ENCODE measurements at places on chromosomes 16 and 17. TPM values are rescaled to one million over a fixed set of nuclear protein-coding genes. Genes with fewer than 3 reads are reported as not detected.

DNA sequence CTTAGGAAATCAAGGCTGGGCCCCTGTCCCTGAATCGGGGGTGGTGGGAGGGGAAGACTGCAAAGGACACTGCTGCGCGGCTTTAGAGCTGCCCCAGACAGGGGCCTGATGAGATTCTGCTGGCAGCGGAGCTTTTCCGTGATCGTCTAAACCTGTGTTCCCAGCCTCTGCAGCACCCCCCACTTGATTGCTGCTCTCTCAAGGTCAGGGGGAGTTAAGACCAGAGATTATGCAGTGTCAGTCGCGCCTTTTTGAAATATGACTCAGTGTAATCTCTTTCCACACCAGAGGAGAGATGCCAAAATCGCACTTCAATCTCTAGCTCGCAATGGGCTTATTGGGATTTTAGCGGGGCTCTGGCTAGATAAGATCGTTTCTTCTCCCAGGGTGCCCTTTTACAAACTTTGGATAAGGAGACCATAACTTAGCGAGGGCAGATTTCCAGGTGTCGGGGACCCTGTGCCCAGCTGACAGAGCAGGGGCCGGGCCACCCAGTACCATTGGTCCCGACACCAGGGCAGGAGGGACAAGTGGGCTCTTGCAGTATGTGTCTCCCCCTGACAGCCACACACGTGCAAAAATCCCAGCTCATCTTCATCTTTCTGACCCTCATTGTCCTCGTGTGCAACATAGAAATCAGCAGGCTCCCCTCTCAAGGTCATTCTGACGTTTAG, 87.0 kb downstream of the IRX3 start:
- no peak for DNase-seq

GRCh38 chr16:31182391-31182790, 2.5 kb downstream of the FUS start:
- DNase-seq: no peak

GRCh38 chr16:73212431-73212830, 164.5 kb upstream of the ZFHX3 start:
- DNase-seq: no peak

Gene MXRA7
- total RNA-seq: 188 TPM

Gene KRTAP1-1
- total RNA-seq: not detected
